ENCODE measurements at places on chromosomes 3 and 15.

GRCh38 chr3:181711325-181712135, at the start of gene SOX2:
TSS of gene SOX2 (plus strand) at chr3:181711925. CDS start at chr3:181712361, 436 bp downstream.
- peak; percentile 21 for DNase-seq

DNA sequence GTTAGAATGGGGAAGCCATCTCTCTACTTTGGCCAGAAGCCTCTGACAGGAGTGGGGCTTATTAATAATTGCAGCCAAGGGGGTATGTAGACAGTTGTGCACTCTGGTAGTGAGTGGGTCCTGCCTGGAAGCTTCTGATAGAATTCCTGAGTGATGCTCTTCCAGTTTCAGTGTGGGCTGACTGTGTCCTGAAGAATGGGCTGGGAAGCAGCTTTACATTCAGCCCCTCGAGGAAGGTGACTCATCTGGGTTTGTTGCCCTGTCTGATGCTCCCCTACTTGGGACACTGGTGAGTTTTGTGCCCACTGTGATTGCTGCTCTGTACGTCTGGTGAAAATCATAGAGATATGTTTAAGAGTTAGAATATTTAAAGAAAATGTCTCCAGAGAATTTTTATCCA, 444.7 kb upstream of the RBMS3 start:
- DNase-seq: peak; percentile 7

DNA sequence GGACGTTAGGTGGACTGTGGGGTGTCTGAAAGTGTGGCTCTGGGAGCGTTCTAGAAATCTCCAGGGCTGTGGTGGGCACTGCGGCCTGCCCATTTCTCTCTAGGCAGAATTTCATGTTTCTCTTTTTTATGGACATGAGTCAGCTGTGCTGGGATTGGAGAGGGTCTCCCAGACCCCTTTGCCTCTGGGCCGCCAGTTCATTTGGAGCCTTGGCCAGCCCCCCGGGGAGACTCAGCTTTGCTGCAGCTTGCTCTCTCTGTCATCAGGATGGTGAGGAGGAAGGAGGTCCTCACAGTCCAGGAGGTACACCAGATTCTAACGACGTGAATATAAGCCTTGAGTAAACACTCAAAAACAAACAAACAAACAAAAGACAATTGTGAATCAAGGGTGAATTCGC, 149.6 kb upstream of the RGMA start:
- no peak for DNase-seq

- no peak for DNase-seq
Observed at GRCh38 chr3:20808864-20809263, 622.9 kb upstream of the SGO1 start.

- DNase-seq: no peak
Observed at GRCh38 chr3:129974833-129975704, 549 bp downstream of the TRH start.

DNA sequence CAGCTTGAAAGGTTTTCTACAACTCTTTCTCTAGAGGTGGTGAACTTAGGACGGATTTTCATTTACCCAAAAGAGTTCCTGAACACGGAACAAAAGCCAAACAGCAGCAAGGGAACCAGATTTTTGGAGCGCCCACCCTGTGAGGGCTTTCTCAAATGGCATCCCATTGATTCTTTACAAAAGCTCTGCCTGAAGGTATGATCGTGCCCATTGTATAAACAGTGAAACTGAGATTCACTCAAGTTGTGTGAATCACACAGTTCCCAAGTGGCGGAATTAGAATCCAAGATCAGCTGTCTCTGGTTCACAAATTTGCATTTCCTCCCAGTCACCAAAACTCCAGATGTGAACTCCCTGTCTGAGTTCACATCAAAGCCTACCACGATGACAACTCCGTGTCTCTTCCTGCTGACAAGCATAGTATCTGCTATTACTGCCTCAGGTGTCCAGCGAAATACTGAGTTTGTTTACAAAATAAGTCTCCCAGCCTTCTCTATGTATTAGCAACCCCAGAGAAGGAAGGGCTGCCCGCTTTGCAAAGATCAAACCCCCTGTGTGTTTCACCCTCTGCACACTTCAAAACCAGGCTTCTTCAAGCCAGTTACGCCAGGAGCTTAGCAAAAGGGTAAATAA, 235.9 kb upstream of the ST8SIA2 start:
- DNase-seq: no peak

- DNase-seq: no peak
Observed at GRCh38 chr3:27584874-27585273, 100.7 kb upstream of the SLC4A7 start.

GRCh38 chr3:35639254-35640186, at the start of gene ARPP21:
TSS of gene ARPP21 (plus strand) at chr3:35639525. CDS start at chr3:35681752, 42,227 bp downstream.
- peak; percentile 0 for DNase-seq

DNA sequence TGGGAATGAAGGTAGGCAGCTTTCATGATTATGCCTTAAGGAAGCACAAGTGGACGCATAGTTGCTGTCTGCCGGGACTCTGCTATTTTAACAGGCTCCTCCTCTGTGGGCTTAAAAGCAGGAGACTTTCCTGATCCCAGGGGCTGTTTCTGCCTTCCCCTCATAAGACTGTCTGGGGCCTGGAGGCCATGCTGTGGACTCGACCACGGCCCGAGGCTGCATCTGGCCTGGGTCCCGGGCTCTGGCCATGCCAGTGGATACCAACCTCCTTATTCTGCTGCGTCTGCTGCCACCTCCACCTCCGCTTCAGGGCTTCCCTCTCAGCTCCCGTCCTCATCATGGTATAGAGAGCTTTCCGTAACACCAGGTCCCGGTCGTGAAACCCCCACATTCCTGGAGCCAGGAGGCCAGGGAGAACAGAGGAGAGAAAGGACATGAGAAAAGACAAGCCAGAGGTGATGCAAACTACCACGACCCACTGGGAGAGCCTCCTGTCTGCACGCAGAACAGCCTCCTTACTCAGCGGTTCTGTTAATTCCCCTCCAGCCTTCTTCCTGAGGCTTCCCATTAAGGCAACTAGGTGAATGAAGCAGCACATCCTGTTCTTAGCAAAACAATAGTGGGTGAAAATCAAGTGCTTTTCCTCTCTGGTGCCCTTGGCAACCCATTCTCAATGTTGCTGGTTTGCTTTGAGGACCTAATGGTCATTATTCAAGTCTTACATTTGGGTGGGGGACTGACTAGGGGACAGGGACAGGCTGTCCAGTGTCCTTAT, 200.5 kb downstream of the KLF13 start:
- no peak for DNase-seq

DNA sequence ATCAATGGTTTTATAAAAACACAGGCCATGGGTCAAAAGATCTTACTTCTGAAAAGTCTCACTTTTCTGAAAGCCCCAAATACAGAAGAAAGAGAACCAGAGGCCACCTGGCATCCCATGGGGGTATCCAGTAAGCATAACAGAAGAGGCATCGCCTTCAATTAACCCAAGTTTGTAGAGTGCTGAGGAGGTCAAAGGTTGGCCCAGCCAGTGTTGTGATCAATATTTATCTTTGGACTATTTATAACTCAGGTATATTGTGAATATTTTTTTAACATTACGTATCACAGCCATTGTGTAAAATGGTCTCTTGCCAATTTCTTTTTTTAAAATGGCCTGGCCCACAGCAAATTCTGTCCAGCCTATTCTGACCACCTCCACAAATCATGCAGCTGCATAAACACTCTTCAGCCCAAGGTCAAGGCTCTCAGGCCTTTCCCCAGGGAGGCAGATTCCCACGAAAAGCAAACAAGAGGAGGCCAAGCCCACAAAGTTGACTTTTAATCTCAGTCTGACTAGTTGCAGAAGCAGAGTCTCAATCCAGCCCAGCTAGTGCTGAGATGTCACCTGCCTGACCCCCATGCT, 26.2 kb upstream of the SPTBN5 start:
- peak; percentile 96 for DNase-seq

- DNase-seq: no peak
Observed at GRCh38 chr15:83014205-83014653, 2.8 kb upstream of the C15orf40 start.

DNA sequence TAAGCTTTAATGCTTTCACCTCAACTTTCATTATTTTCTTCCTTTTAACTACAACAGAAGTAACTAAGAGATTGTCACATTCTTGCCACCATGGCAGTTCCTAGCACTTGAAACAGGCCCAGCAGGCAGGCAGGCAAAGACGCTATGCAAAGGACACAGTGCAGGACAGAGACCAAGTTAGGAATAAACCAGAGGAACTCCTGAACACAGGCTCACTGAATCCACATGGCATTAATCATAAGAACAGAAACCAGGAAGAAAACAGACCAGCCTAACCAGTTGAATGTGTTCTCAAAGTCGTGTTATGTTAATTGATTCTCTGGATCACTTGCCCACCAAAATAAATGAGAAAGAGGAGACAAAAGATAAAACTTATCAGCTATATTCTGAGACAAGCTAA, 397.6 kb downstream of the TBL1XR1 start:
- DNase-seq: no peak

GRCh38 chr3:155872904-155873646, 2.6 kb downstream of the GMPS start:
- DNase-seq: no peak

DNA sequence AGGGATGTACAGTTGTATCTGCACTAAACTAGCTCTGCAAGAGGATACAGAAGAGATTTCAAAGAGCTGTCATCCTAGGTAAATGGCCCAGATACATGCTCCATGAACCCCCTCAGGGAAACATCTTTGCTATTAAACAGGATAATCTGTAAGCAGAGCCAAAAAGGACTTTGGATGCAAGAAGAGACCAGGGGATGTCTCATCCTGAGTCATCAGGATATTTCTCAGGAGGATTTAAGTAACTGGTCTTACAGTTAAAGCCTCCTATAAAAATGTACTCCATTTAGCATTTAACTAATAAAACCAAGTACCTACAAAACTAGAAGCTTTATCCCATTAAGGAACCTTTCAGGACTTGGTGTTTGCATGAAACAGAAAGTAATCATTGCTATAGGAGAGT, 48.2 kb upstream of the PHLDB2 start:
- peak; percentile 96 for DNase-seq

DNA sequence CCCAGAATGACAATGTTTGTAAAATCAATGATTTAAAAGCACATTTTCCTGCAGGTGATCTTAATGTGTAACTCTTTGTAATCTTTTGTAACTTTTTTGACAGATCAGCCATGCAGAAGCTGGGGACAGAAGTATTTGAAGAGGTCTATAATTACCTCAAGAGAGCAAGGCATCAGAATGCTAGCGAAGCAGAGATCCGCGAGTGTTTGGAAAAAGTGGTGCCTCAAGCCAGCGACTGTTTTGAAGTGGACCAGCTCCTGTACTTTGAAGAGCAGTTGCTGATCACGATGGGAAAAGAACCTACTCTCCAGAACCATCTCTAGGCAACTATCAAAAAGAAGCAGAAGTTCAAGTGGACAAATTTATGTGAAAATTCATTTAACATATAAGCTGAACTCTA, 32.1 kb upstream of the NUDT16 start:
- no peak for DNase-seq

- DNase-seq: no peak
Observed at GRCh38 chr3:193229851-193230420, 11.1 kb upstream of the PLAAT1 start.

DNA sequence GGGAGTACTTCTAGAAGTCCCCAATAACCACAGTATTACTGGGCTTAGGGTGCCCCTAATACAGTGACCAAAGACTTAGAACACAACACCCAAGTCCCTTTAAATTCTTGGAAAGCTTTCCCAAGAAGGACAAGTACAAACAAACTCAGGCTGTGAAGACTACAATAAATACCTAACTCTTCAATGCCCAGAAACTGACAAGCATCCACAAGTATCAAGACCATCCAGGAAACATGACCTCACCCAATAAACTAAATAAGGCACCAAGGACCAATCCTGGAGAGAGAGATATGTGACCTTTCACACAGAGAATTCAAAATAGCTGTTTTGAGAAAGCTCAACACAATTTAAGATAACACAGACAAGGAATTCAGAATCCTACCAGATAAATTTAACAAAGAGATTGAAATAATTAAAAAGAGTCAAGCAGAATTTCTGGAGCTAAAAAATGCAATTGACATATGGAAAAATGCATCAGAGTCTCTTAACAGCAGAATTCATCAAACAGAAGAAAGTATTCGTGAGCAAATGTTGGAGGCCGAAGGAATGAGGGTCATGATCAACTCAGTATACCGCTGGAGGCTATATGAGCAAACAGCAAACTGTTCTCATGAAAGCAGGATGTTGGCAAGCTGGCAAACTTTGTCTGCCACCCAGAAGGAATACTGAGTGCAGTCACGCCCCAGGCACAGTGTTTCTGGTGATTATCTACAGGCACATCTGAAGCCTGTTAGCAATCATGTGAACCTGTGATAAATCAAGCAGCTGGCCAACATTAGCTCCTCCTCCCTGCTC, 87.0 kb upstream of the NECTIN3 start:
- no peak for DNase-seq

DNA sequence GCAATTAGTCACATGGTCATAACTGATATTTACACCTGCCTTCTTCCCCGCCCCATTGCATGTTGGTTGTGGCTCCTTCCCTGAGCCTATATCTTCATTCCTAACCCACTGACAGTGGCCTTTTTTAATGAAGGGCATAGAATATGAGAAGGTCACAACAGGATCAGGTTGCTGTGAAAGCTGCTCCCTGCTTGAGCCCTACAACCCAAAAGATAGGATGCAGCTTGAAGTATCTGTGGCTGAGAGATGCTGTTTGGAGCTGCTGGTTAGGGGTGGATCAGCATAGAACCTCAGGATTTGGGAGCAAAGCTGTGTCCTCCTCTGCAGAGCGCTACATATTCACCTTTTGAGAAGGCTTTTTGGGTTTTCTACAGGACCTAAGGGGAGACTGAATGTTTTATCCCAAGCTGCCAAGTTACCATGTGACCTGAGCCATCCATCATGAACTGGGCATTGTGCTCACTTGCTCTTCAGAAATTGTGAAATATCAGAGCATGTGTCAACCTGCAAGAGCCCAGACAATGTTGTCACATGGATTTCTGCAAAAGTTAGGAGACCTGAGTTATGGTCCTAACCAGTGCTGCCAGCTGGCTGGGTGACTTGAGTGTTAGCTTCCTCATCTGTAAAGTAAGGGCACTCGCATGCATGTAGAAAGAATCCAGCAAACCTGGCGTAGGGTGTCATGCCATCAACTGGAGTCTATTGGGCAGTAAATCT, 49.8 kb upstream of the ARL8B start:
- DNase-seq: peak; percentile 25

GRCh38 chr3:87900061-87900460, 158.7 kb downstream of the CGGBP1 start:
- peak; percentile 0 for DNase-seq

DNA sequence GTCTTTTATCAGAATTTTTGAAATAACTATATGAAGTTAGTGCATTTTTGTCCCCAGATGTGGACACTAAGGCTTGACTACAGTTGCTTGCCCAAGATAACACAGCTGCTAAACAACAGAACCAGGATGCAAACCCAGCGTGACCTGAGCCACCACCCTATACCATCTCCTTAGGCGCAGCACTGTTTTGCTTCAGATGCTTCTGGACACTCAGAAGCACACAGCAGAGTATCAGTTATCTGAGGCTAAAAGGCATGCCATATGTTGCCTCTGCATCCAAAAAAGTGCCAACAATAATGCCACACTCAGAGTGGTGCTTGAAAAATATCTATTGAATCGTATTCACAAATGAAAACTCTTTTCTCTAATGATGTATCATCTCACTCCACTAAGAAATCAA, 24.5 kb downstream of the KCNMB2 start:
- no peak for DNase-seq

- no peak for DNase-seq
Observed at GRCh38 chr3:24956613-24957012, 462.0 kb upstream of the THRB start.
